ENCODE measurements at places on chromosomes 12 and 14. TPM values are rescaled to one million over a fixed set of nuclear protein-coding genes. Genes with fewer than 3 reads are reported as not detected.
A peak's percentile ranks its signal among the peaks of the same experiment; 100 is the strongest.

The DBX2 gene
- total RNA-seq: not detected

The VRK1 gene
- total RNA-seq: 65.9 TPM

The WASHC3 gene
- 36.2 TPM for total RNA-seq

The HSPB8 gene
- total RNA-seq: 7.1 TPM

The C12orf54 gene
- total RNA-seq: not detected

The SSTR1 gene
- not detected for total RNA-seq

The TRPV4 gene
- not detected for total RNA-seq

The LAG3 gene
- 0.13 TPM for total RNA-seq

The FOS gene
- 6.6 TPM for total RNA-seq

DNA sequence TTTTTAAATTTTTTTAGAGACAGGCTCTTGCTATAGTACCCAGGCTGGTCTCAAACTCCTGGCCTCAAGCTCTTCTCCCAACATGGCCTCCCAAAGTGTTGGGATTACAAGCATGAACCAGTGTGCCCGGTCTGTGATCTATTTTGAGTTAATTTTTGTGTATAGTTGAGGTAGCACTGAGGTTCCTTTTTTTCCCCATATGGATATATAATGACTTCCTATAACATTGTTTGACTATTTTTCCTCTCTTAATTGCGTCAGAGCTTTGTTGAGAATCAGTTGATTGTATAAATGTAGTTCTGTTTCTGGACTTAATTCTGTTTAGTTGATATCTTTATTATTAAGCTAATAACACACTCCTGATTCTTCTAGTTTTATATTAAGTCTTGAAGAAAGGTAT lies 8.6 kb upstream of the M6PR start:
- H3K27ac ChIP-seq: no peak overlapping the region
- H3K4me1 ChIP-seq: no peaks in the 10 kb centered on the region
- no peaks in the 10 kb centered on the region for H3K27me3 ChIP-seq
- H3K36me3 ChIP-seq: no peaks in the 10 kb centered on the region

GRCh38 chr12:45789025-45789424 lies 59.5 kb downstream of the ARID2 start:
- H3K4me3 ChIP-seq: no peak overlapping the region
- no peaks in the 10 kb centered on the region for H3K27me3 ChIP-seq
- DNase-seq: no peak

- H3K36me3 ChIP-seq: peaks cover 2% of the 10 kb centered on the region
- no peaks in the 10 kb centered on the region for H3K27me3 ChIP-seq
- peak overlapping the region; percentile 74 for H3K4me3 ChIP-seq
- H3K4me1 ChIP-seq: peaks cover 19% of the 10 kb centered on the region
These were observed 1.1 kb downstream of the ANGEL1 start for GRCh38 chr14:76811561-76811960.

DNA sequence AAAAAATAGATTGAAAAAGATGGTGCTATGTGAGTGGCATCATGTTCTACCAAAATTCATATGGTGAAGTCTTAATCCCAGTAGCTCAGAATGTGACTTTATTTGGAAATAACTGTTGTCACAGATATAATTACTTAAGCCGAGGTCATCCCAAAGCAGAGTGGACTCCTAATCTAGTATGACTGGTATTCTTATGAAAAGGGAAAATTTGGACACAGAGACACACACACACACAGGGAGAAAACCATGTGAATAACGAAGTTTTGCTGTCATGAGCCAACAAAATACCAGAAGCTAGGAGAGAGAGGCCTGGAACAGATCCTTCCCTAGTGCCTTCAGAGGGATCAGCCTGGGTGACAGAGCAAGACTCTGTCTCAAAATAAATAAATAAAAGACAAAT lies 62.6 kb downstream of the FAR2 start:
- no peak for DNase-seq
- no peaks in the 10 kb centered on the region for H3K36me3 ChIP-seq
- no peaks in the 10 kb centered on the region for H3K27me3 ChIP-seq
- no peak overlapping the region for H3K4me3 ChIP-seq
- H3K4me1 ChIP-seq: no peaks in the 10 kb centered on the region

- H3K4me1 ChIP-seq: no peaks in the 10 kb centered on the region
- H3K4me3 ChIP-seq: no peak overlapping the region
- peak; percentile 49 for DNase-seq
- no peak overlapping the region for H3K27ac ChIP-seq
- H3K36me3 ChIP-seq: no peaks in the 10 kb centered on the region
- H3K27me3 ChIP-seq: no peaks in the 10 kb centered on the region
These were observed 18.4 kb downstream of the OLR1 start for GRCh38 chr12:10153271-10154144.

DNA sequence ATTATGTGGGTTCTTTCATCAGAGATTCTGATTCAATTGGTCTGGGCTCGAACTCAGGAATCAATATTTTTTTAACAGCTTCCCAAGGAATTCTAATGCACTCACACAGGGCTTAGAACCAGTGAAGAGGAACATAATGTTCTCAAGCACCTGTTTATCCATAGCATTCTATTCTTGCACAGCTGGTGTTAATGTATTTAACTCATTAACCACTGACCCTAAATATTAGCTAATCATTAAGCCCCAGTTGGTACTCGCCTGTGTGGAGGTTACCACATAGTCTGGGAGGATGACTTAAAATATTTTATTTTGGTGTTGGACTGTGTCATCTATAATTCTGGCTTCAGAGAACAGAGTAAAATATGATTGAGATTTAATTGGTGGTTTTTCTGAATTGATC lies 45.3 kb downstream of the LRP6 start:
- peaks cover 20% of the 10 kb centered on the region for H3K4me1 ChIP-seq
- no peak overlapping the region for H3K4me3 ChIP-seq
- H3K27me3 ChIP-seq: no peaks in the 10 kb centered on the region
- no peak overlapping the region for H3K27ac ChIP-seq
- DNase-seq: no peak

DNA sequence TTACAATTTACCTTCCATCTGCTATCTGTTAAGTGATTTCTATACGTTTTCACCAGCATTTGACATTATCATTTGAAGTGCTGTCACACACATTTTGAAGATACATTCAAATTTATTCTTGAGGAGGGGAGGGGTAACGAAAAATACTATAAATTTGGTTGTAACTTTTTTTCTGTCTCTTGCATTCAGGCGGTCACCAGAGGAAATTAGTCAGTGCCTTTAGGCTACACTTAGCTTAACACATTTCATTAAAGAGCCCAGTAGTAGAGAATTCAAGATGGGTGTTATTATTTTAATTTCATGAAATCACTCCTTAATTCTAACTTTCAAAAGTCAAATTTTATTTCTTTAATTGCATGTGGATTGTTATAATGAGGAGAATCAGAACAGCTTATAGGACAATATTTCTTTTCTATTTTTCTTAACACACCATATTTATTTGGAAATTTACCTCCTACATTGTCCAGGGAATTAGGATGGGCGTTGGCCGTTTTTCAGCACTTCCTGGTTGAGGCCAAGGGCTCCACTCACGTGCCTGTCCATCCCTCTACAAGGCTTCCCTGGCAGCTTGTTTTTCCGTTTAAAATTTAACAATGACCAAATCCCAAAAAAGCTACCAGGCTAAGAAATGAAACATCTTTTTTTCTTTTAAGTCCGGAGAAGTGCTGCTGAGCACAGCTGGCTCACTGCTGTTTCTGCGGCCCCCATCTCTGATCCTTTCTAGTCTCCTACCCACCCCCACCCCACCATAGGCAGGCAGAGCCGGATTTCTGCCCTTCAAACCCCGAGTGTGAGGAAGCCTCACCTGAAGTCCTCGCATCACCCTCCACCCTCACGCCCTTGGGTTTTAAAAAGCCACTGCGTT lies 1.1 kb upstream of the FAR2 start:
- H3K4me1 ChIP-seq: peaks cover 3% of the 10 kb centered on the region
- no peak overlapping the region for H3K27ac ChIP-seq
- no peaks in the 10 kb centered on the region for H3K36me3 ChIP-seq

DNA sequence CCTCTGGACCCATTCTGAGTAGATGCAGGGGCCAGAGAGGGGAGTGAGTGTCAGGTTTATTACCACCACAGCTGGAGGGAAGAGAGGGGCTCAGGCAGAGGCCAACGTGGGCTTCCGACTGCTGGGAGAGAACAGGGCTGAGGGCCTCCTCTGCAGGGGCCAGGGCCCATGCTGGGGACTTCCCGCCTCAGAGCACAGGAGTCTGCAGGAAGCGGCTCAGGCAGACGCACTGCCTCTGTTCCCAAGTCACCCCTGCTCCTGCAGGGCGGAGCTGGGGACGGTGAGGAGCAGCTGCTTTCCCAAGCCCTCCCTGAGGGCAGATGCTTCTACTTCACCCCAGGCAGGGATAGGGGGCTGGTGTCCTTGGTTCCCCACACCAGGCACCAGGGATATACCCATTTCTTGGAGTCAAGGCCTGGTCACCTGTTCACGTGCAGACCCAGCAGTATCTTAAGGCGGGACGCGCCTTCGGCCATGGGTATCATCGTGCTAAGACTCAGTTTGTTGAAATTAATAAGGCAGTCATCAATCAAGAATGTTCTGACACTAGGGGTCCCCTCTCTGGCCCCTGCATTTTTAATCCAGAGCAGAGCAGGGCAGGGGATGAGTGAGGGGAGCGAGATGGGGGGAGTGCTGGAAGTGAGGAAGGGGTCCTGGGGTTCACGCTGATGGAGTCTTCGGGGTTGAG lies 100.0 kb downstream of the PIWIL1 start:
- no peaks in the 10 kb centered on the region for H3K36me3 ChIP-seq
- no peaks in the 10 kb centered on the region for H3K27me3 ChIP-seq
- H3K4me1 ChIP-seq: no peaks in the 10 kb centered on the region
- H3K27ac ChIP-seq: no peak overlapping the region

- H3K4me1 ChIP-seq: peaks cover 53% of the 10 kb centered on the region
- peak overlapping the region; percentile 67 for H3K27ac ChIP-seq
- DNase-seq: peak; percentile 86
These were observed 2.9 kb downstream of the SCNN1A start for GRCh38 chr12:6372403-6373003.

- no peak overlapping the region for H3K27ac ChIP-seq
- H3K27me3 ChIP-seq: no peaks in the 10 kb centered on the region
- H3K36me3 ChIP-seq: no peaks in the 10 kb centered on the region
These were observed 25.9 kb downstream of the FOXN3 start for GRCh38 chr14:89391123-89391522.

DNA sequence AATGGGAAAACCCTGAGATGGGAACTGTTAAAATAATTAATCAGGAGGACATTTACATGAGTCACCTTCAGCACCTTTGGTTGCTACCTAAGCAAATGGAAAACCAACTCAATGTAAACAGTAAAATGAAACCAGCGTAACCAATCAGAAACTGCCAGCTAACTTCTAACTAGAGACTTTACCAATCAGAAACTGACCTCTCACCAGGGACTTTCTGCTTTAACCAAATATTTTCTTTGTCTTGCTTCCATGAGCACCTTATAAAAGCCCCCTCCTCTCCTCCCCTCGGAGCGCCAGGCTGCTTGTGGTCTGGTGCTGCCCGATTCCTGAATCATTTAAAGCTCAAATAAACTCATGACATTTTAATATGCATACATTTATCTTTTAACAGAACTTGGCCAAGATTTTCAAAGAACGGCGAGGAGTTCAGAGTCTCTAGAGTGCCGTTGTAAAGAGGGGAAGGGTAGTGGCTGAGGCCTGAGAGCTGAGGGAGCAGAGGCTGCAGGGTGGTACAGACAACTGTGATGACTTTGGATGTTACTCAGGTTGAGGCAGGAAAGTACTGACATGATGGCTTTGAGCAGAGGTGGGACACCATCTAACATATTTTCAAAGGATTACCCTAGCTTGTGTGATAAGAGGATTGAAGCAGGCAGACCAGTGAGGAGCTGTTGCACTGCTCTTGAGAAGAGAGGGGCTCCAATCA lies 183.6 kb downstream of the CRADD start:
- H3K27me3 ChIP-seq: no peaks in the 10 kb centered on the region
- no peak for DNase-seq
- no peaks in the 10 kb centered on the region for H3K36me3 ChIP-seq
- no peak overlapping the region for H3K27ac ChIP-seq
- no peak overlapping the region for H3K4me3 ChIP-seq

DNA sequence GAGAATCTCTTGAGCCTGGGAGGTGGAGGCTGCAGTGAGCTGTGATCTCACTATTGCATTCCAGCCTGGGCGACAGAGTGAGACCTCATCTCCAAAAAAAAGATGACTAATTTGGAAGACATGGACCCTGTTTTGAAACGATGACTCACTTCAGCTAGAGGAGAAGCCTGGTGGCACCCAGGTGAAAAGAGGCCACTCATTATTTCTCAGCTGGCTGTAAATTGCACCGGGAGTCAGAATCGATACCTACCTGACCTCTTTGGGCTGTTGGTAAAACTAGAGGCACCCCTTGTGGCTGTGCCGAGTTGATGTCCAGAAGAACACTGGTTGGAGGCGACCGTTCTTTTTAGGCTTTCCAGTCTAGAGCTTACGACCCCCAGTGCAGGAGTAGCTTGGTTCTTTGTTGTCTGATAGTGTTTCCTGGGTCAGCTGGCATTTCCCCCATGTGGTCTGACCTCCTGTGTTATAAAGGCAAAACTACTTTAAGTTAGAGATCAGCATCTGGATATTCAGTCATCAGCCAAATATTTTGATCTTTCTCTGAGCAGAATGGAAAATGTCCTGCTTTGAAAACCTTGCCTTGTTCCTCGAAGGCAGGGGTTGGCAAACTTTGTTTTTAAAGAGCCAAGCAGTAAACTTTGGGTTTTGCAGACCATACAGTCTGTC lies 93.2 kb downstream of the CHST11 start:
- no peaks in the 10 kb centered on the region for H3K36me3 ChIP-seq
- no peaks in the 10 kb centered on the region for H3K27me3 ChIP-seq
- no peak for DNase-seq
- H3K4me1 ChIP-seq: no peaks in the 10 kb centered on the region
- H3K27ac ChIP-seq: no peak overlapping the region

DNA sequence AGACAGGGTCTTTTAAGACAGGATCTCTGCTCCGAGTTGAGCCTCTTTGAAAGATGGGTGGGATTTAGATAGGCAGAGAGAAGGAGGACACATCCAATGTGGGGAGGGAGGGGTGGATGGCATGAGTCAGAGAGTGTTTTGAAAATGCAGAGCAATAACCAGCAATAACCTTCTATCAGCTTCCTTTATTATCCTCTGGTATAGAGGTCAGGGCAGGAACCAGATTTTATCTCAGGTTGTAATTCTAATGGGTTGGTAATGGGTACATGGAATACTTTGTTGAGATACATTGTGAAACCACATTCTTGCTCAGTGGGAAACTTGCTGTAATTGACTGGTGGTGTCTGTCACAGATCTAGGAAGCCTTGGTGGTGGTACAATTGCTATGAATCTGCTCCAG lies 37.6 kb upstream of the CCDC63 start:
- no peak for DNase-seq
- H3K27me3 ChIP-seq: peaks cover 9% of the 10 kb centered on the region
- no peak overlapping the region for H3K27ac ChIP-seq
- no peaks in the 10 kb centered on the region for H3K4me1 ChIP-seq
- no peaks in the 10 kb centered on the region for H3K36me3 ChIP-seq

GRCh38 chr14:64705381-64706118 lies 1.3 kb downstream of the PLEKHG3 start:
- no peaks in the 10 kb centered on the region for H3K27me3 ChIP-seq
- no peak for DNase-seq
- peak overlapping the region; percentile 82 for H3K4me3 ChIP-seq
- peaks cover 50% of the 10 kb centered on the region for H3K4me1 ChIP-seq
- H3K27ac ChIP-seq: 0 out of 2 replicates have a peak overlapping the region, but pooled peaks have one; percentile 57

Data from SJSA1 (cell line).